ENCODE measurements at places on chromosomes 3 and 15.

DNA sequence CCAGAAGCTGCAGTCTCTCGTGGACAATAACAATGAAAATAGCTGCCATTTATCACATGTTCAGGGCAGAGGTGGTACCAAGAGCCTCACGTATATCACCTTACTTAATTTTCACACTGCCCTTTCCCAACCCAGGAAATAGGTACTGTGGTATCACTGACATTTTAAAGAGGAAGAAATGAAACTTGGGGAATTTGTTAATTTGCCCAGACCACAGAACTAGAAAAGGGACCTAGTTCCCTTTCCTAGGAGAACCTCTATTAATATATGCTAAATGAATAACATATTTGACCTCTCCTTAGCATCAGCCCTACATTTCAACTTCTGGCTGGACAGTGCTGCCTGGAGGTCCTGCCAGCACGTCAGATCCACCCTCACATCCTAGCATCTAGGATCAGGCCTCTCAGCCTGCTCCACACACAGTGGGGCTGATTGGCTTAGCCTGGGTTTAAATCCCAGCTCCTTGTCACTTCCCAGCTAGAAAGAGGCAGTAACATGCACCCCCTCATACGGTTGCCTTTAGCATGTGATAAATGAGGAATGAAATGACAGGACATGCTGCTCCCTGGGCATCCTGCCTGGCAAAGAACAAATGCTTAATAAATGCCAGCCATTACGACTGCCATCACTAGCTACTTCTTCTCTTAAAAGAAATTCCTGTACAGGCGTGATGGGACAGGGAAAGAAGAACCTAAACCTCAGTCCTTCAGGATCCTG, 95.1 kb upstream of the TNFAIP8L3 start:
- DNase-seq: no peak

DNA sequence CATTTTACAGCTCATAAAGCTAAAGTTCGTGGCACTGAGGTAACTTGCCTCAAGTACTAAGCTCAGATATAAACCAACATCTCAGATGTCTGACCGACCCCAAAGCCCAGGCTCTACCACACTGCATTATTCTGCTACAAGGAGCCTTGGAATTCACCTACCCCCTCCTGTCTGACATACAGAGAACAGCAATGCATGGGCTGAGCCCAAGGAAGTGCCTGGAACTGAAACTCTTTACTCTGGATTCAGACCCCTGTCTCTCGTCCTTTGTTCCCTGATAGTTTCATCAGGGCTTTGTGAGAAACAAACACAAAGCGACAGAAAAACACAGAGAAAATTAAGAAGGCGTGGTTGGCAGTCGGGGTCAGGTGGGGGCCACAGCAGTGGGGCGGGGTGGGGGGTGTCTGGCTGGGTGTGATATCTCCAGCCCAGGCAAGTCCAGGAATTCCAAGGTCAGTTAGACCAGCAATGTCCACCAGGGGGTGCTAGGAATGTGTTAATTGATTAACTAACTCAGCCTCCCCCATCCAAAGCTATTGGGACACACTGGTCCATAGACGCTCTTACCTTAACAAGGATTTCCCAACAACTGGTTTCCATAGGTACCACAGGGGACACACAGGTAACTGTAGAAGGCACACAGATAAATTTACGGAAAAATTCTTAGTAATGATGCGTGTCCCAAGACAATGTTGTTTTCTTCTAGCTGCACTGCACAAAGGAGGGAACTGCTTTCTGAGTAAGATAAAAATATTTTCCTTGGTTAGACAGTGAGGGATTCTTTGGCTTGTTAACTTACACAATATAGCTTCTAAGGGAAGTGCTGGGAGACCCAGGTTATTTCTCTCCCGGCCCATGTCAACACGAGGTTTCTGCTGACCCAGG, 18.8 kb upstream of the SSUH2 start:
- DNase-seq: peak; percentile 32

- no peak for DNase-seq
Measured at GRCh38 chr3:56813653-56813960, 11.9 kb upstream of the ARHGEF3 start.

DNA sequence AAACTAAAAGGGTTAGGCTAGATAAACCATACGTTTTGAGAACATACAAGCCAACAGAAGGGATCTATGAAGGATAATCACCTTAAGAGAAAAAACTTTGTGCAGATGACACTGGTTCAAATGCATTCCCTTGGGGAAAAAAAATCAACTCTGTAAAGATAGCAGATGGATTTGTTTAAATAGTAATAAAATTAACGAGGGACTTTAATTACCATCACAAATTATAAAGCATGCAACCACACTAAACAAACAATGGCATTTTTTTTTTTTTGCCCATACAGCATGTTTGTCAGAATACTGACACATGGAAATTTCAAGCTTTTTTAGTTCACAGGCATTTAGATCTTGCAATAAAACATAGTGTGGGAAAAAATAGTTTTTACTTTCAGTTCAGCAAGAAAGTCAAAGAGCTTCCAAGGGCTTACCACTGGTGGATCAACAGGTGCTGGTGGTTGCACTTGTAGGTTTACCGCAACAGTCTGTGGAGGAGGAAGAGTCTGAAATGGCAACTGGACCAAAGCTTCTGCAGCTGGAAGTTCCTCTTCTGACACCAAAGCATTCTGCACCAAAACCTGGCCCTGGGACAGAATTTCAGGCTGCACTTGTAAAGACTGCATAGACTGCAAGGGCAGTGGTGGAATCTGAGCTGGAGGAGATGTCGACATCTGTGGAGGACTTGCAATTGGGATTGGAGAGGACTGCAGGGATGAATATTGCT, 53.1 kb downstream of the PHC3 start:
- peak; percentile 97 for DNase-seq

- no peak for DNase-seq
Measured at GRCh38 chr3:138457863-138458735, 23.7 kb downstream of the ESYT3 start.

DNA sequence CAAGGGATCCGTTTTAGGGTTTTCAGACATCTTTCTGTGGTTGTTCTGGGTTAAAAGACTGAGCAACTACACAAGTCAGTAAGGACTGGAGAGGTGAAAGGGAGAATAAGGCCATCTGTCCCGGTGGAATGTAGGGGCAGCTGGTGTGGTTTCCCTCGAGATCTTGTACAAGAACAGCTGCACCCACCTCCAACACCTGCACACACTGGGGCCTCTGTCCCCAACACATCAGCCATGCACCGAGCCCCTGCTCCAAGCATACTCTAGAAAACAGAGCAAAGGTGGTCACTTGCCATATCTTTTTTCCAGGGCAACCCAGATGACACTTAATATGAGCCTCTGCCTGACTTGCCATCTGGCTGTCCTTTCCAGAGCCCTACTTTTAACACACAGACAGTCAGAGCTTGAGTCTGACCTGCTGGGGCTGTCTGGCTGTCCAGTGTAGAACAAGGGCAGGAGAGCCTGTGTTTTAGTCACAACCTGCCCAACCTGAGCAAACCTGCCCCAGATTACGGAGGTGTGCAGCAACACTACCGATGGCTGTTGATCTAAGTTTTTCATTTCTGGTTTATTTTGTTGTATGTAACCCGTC, 12.2 kb downstream of the MAN2A2 start:
- no peak for DNase-seq

GRCh38 chr3:196650740-196651311, 11.3 kb downstream of the NRROS start:
- no peak for DNase-seq

DNA sequence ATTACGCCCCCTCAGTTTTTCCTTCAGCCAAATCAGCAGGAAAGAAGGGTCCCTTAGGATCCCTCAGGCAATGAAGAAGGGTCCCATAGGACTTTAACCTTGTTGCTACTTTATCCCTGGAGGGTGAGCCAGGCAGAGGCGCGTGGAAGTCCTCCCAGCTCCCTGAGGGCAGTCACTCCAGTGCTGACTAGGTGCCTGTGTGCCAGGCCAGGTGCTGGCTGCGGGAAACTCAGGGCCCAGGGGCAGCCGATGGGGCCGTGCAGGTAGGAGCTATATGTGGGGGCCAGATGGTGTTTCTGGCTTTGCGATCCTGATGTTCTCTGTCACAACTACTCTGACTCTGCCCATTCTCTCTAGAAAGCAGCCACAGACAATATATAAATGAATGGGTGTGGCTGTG, 42.8 kb upstream of the IQSEC1 start:
- no peak for DNase-seq

DNA sequence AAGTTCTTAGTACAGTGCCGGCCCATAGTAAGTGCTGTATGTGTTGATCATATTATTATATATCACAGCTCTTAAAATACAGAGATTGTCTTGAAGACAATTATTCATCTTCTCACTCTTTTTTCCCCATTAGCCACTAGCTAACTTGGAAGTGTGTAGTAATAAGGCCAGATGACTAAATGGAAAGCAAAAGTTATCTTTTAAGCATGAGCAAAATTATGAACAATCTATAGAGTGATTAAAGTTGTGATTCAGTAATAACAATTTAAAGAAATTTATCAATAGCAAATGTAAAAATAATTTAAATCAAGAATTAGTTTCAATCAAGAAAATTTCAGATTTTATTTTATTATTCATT, 630.9 kb upstream of the TBL1XR1 start:
- DNase-seq: no peak

- no peak for DNase-seq
Measured at GRCh38 chr15:62770752-62771151, 271.8 kb upstream of the TPM1 start.

DNA sequence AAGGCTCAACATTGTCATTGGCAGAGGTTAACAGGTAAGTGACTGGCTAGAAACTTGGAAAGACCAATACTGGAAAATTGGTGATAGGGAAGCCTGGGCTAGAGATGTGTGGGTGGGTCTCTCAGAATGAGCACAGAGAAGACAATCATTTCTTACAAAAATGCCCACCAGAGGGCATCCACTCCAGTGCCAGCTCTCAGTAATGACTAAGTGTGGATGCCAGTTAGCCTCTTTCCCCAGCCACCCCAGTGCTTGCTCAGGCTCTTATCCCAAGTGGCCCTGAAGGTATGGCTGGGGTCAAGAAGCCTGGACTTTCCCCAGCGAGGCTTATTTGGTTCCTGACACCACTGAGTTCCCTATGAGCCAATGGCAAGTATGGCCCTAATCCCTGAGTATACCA, 115.9 kb upstream of the ST8SIA2 start:
- DNase-seq: peak; percentile 12

GRCh38 chr3:41159588-41160189, 39.6 kb upstream of the CTNNB1 start:
- no peak for DNase-seq

DNA sequence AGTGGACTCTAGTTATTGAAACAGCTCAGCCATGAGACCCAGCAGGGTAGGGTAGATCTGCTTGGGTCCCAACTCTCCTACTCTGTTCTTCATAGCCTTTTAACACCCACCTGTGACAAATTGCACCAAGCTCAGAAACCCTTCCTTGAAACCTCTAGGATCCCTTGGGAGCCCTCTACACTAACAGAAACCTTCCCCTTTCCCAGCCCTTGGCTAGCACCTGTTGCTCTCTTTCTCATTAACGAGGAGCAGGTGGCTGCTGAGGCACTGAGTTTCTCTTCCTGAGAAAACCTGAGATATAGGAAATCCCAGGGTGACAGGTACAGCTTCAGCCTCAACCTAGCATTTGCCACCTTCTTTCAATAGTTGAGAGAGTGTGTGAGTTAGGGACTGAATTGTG, 88.3 kb upstream of the CLSTN2 start:
- DNase-seq: no peak

DNA sequence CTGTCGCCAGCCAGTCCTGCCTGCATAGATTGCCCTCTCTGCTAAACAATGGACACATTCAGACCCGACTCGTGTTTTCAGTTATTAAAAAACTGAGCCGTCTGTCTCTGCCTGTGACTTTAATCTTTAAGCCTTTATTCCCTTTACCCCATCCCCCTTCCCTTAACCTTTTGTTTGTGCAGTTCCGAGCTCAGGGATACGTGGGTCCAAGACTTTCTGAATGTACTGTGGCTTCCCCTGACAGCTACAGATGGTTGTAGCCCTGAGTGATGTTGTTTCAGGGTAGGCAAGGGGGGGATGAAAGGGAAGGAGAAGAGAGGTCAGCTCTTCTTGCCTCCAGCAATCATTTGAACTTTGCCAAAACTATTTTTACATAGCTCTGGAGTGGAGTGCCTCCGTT, 44.6 kb downstream of the EEFSEC start:
- no peak for DNase-seq

- peak; percentile 66 for DNase-seq
Measured at GRCh38 chr3:56682462-56683121, 473 bp downstream of the TASOR start.

DNA sequence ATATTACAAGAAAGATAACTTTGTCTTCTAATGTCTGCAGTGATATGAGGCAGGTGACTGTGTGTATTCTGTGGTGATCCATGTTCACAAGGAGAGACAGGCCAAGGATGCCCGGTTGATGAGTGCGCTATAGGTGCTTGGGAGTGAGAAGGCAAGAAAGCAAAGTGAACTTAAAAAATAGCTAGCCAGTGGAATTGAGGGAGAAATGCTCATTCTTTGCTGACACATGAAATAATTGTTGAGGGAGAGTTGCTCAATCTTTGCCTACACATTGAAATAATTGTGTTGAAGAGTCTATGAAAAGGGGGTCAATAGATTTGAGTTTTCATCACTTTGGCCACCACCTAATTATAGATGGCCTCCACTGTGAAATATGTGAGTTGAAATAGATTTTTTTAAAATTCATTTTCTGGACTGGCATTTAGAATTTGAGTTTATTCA, 156.3 kb downstream of the LPP start:
- no peak for DNase-seq

DNA sequence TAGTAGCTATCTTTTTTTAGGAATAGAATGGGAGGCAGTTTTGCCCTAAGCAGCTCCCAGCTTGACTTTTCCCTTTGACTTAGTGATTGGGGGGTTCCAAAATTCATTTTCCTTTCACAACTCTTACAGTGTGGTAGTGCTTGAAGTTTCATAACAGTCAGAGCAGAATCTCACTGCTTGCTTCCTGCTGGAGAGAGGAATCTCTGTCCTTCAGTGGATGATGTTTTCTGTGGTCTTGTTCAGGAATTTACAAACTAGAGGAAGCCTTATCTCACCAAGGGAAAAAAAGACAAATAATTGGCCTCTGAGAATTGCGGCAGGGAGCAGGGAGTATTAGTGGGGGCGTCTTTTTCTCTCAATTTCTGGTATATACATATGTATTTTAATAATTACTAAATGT, 326.6 kb upstream of the C2CD4B start:
- DNase-seq: no peak

DNA sequence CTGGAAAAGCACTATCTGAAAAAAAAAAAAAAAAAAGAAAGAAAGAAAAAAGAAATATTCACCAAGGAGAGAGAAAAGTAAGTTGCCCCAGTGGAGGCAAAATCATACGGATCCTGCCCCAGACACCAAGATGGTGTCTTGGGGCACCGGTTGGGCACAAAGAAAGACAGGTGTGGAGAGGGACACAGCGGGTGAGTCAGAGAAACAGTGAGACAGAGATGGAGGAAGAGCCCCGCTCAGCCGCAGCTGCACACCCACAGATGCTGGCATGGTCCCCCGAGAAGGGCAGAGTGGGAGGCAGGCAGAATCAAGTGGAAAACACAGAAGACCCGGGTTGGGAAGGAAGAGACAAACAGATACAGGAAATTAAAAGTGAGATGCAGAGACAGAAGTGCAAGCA, 129.7 kb upstream of the SMAD3 start:
- DNase-seq: no peak

- DNase-seq: no peak
Measured at GRCh38 chr3:54225841-54226528, 103.6 kb downstream of the CACNA2D3 start.
